Adipose tissue (tissue), 3 donors: ENCODE measurements at places on chromosomes 2 and 18. TPM values are rescaled to one million over a fixed set of nuclear protein-coding genes. Genes with fewer than 3 reads are reported as not detected.

PASK gene
- polyA plus RNA-seq = 3.4 TPM

UGT1A4 gene
- polyA plus RNA-seq = not detected

EPB41L3 gene
- polyA plus RNA-seq = 74.0 TPM

LOXHD1 gene
- polyA plus RNA-seq = 1.0 TPM

SERPINB3 gene
- polyA plus RNA-seq = 0.08 TPM
